ENCODE measurements at places on chromosomes 1 and 21. TPM values are rescaled to one million over a fixed set of nuclear protein-coding genes. Genes with fewer than 3 reads are reported as not detected.

Gene PLPPR4
- total RNA-seq = 4.6 TPM

Gene IER5
- 24.8 TPM for total RNA-seq

Gene MRPS6
- 39.3 TPM for total RNA-seq

Gene EPRS1
- 47.2 TPM for total RNA-seq

Gene RHD
- not detected for total RNA-seq
